AG10803 (cell line): ENCODE measurements at places on chromosomes 13 and 19.

DNA sequence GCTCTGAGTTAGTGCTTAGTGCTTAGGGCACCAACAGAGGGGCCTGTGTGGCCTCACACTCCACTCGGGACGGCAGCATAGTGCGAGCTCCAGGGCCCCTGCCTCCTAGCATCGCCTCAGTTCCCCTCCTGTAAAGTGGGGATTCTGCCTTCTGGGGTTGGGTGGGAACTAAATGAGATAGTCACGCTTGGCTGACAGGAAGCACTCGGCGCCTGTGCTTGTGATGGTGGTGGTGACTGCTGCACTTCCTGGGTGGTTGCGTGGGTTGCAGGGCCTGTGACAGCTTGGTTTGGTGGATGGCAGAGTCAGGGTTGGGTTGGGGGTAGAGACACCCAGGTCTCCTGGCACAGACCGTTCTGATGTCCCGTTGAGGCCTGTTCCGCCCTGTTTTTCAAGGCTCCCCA, 7.7 kb downstream of the PLEKHF1 start:
- no peak for DNase-seq

GRCh38 chr19:48480183-48480557, 11.0 kb downstream of the CYTH2 start:
- DNase-seq, result peak; percentile 41

- DNase-seq, result no peak
These were observed 9.4 kb upstream of the SEMA6B start for GRCh38 chr19:4568886-4569285.

DNA sequence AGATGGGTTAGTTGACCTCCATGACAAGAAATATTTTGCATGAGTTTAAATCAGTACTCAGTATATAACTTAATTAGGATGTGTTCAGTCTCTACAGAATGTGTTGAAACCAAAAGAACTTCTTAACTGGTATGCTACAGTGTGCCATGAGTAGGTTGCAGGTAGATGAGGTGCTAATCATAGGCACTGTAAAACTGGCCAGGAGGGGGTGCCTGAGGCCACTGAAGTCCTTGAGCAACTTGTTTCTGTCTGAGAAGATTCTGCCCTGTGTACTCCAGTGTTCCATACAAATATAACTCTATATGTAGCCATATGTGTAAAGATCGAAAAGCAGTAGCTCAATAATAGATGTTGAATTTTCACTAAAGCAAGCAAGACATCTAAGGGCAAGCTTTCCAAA, 549.2 kb upstream of the KLF12 start:
- DNase-seq, result no peak

GRCh38 chr13:77422724-77423123, 95.8 kb upstream of the MYCBP2 start:
- no peak for DNase-seq

DNA sequence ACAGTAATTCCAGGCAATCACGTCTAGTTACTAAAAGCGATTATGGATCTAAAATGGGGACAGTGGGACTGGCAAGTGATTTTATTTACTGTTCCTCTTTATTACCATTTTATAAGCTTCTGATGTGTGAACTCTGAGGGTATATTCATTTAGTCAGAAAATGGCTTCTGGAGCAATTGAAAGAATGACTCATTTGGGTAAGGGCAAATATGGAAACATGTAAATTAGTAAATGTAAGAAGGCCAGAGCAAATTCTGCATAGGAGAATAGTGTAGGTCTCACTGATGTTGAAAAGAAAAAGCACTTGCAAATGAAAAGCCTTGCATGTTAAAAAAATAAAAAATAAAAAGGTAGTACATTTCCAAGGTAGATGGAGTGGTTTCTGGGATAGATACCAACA, 262.2 kb downstream of the KLF5 start:
- no peak for DNase-seq

GRCh38 chr19:52453324-52454094, at the start of gene ZNF578:
ZNF578 (plus strand) TSS chr19:52453553; CDS start chr19:52501846, 48,293 bp downstream.
- DNase-seq, result peak; percentile 84

GRCh38 chr19:35903550-35904179, 1.3 kb downstream of the HCST start:
- DNase-seq, result peak; percentile 79
